CD4-positive, alpha-beta T cell treated with Interferon gamma for 1 hour (primary cell): ENCODE measurements at places on chromosomes 13 and 19.
A peak's percentile ranks its signal among the peaks of the same experiment; 100 is the strongest.

DNA sequence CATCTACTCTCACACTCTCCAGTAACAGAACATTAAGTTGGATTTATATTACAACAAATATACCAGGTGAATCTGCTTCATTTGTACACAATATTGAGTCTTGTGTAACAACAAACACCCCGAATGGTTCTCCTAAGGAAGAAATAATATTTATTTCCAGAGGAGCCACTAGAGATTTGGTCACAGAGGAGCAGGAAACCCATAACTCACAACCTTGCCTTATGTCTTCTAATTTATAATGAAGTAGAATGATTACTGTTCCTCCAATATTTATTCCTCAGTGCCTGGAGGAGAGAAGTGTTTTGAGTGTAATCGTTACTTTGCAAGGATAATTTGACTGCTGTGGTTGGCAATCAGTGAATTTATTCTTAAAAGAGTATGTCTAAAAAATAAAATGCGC, 1243.7 kb upstream of the PCDH20 start:
- DNase-seq: no peak

DNA sequence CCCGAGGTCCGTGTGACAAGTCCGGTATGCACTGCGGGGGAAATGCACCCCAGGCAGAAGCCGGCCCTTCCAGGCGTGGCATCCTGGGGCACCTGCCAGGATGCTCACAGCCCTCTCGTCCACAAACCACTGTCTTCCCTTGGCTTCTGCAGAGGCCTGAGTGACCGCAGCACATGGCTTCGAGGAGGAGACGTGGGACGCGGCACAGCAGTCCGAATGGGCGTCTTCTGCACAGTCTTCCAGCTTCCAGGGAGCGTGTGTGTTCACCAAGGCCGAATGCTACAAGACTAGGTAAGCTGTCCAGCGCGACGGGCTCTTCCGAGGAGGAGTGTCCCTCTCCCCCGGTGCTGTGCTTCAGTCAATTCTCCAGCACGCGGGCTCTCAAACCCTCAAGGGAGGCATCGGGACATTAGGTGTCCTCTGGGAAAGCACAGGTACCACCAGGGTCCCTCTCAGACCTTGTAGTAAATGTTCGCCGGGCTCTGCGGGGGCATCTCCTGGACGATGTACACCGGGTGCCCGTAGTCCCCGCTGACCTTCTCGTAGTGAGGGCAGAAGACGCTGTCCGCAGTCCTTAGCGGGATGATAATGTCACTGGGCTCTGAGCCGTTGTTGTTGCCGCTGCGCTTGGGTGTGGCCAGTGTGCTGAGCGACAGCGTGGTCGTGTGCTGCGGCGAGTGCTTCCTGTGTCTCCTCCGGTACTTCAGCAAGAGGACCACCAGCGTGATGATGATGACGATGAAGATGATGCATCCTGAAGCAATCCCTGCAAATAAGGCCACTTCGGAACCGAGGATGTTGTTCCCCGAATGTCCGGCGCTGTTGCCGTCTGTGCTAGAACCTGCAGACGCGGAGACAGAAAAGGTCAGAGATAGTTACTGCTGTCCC, 42.6 kb downstream of the EFNB2 start:
- no peak for DNase-seq

DNA sequence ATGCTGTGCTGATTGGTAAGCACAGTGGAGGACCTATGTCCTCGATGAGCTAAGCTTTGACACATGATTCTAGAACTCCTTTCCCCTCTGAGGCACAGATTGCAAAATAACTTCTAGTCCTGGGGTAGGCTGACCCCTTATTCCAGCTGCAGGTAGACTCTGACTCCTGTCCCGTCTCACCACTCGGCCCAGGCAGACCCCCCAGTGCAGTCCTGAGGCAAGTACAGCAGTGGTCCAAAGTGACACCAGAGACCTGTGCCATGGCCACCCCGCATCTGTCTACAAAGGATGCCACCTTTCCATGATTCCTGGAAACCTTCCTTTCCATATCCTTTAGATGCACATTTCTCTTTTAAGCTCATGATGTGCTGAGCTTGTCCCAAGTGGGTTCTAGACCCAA, 482.5 kb downstream of the ZNF536 start:
- DNase-seq: no peak

GRCh38 chr13:43792076-43792881, 5.5 kb upstream of the ENOX1 start:
- DNase-seq: no peak

- no peak for DNase-seq
These were observed 67.6 kb downstream of the ZNF557 start for GRCh38 chr19:7137120-7137519.

- DNase-seq: no peak
These were observed 22.8 kb downstream of the ZNF574 start for GRCh38 chr19:42098781-42099180.

GRCh38 chr19:42113641-42114348, 18.5 kb downstream of the POU2F2 start:
- peak; percentile 62 for DNase-seq

GRCh38 chr19:36245210-36246005, 30.5 kb downstream of the ZNF146 start:
- DNase-seq: no peak
